ENCODE measurements at places on chromosomes 5 and 9. TPM values are rescaled to one million over a fixed set of nuclear protein-coding genes. Genes with fewer than 3 reads are reported as not detected.

The BTNL3 gene
- total RNA-seq = not detected

The GAPT gene
- total RNA-seq = 1.9 TPM

The TNFSF8 gene
- total RNA-seq = 5.8 TPM

The FBXO38 gene
- 51.1 TPM for total RNA-seq

The CARTPT gene
- not detected for total RNA-seq

The SLC6A7 gene
- total RNA-seq = not detected

- H3K36me3 ChIP-seq = no peaks in the 10 kb centered on the region
- H3K27ac ChIP-seq = no peak overlapping the region
- H3K4me1 ChIP-seq = no peaks in the 10 kb centered on the region
- peak; percentile 51 for DNase-seq
- no peak overlapping the region for H3K4me3 ChIP-seq
These were observed 18.3 kb upstream of the RXRA start for GRCh38 chr9:134307674-134308638.

DNA sequence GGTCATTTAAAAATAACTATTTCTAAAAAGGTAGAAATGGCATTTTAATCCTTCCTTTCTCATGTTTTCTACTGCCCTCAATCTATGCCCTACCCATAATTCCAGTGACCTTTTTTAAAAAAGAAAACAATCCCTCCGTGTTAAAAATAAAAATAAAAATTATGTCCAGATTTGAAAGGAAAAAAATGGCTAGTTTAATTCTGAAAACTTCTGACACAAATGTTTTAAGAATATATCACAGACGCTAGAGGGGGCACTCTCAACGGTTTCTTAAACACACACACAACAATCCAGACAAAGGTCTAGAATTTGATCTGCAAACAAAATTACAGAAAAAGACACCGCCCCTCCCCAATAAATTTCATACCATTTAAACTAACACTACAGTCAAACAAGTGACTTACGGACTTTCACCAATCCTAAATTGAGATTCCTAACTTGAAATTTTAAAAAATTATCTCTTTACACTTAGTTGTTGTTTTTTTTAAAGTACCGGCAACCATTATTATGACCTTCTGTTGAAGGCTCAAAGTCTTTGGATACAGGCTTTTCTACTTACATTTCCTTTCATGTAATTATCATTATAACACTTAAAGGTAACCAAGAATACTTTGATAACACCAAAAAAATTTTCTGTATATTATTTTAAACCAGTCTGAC is 38.2 kb downstream of the CLINT1 start:
- H3K4me3 ChIP-seq = no peak overlapping the region
- no peak overlapping the region for H3K27ac ChIP-seq
- H3K27me3 ChIP-seq = no peaks in the 10 kb centered on the region
- H3K36me3 ChIP-seq = no peaks in the 10 kb centered on the region
- DNase-seq = no peak

DNA sequence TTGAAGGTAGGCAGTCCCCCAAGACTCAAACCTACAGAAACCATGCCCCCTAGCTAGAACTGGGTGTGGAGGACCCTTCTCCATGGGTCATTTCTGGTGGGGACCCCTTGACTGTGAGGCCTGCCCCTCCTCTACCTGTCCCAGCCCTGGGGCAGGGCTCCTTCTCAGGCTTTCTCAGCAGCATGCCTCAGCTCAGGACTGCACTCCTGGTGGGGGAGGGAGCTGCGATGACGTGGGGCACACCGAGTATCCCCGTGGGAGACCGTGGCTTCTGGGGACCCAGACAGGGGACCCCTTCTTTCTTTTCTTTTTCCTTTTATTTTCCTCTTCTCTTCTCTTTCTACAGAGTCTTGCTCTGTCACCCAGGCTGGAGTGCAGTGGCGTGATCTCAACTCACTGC is 27.0 kb upstream of the PITX1 start:
- H3K27me3 ChIP-seq = no peaks in the 10 kb centered on the region
- H3K4me1 ChIP-seq = no peaks in the 10 kb centered on the region
- DNase-seq = no peak
- no peak overlapping the region for H3K27ac ChIP-seq

GRCh38 chr5:128262911-128263310 is 179.3 kb downstream of the SLC12A2 start:
- no peaks in the 10 kb centered on the region for H3K4me1 ChIP-seq
- H3K36me3 ChIP-seq = no peaks in the 10 kb centered on the region
- H3K4me3 ChIP-seq = no peak overlapping the region
- no peak overlapping the region for H3K27ac ChIP-seq

- DNase-seq = no peak
- H3K4me1 ChIP-seq = no peaks in the 10 kb centered on the region
- H3K27me3 ChIP-seq = no peaks in the 10 kb centered on the region
- H3K4me3 ChIP-seq = no peak overlapping the region
- no peaks in the 10 kb centered on the region for H3K36me3 ChIP-seq
These were observed 158.1 kb upstream of the IER5L start for GRCh38 chr9:129336130-129336528.

GRCh38 chr5:54988817-54989216 is 3.4 kb upstream of the ESM1 start:
- H3K36me3 ChIP-seq = no peaks in the 10 kb centered on the region
- no peak overlapping the region for H3K27ac ChIP-seq
- DNase-seq = no peak
- no peaks in the 10 kb centered on the region for H3K4me1 ChIP-seq
- no peaks in the 10 kb centered on the region for H3K27me3 ChIP-seq

DNA sequence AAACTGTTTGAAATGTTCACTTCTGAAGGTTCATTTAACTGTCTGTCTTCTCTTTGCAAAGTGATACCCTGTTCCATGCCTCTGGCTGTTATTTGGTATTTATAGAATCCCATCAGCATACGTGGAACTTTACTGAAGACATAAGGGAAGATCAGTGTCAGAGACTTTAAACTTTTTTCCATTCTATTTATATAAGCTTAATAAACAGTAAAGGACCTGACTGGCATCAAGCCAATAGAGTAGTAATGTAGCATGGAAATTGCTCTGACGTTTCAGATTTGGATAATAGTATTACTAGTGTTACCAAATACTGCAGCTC is 94.9 kb upstream of the MINAR2 start:
- no peaks in the 10 kb centered on the region for H3K4me1 ChIP-seq
- H3K4me3 ChIP-seq = no peak overlapping the region
- no peak for DNase-seq

- DNase-seq = no peak
- no peaks in the 10 kb centered on the region for H3K27me3 ChIP-seq
- H3K4me3 ChIP-seq = no peak overlapping the region
- H3K4me1 ChIP-seq = no peaks in the 10 kb centered on the region
- no peak overlapping the region for H3K27ac ChIP-seq
- H3K36me3 ChIP-seq = peaks cover 17% of the 10 kb centered on the region
These were observed 15.8 kb downstream of the DNAJA1 start for GRCh38 chr9:33040792-33041431.

DNA sequence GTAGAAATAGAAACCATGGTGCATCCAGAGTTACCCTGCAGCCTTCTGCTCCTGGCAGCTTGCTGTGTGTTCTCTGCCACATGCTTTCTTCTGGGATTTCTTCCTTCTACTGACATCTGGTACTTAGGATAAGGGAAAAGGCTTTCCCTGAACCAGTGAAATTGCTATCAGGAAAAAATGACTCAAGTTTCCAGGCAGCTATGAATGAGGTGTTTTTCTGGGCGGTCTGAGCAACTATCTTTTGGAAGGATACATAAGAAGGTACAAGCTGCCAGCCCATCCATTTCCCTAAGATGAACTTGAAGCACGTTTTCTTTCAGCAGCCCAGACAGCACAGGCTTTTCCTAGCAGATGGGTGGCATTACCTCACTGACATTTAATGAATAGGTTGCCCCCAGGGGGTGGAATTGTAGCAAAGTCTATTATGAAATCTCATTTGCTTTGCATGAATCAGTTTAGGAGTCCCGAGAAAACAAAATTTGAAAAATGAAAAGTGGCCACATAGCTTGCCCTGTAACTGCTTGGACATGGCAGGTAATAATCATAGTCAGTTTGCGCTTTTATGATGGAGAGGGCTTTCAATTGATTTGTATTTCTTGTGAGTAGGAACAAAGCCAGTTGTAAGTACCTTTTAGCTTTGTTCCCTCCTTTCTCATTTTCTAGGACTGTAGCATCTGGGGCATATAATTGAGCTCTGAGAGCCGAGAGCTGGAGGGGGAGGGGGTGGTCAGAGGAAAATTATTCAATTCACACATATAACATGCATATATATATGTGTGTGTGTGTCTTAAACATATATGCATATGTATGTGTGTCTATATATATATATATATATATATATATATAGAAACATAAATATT is 108.5 kb downstream of the C9orf152 start:
- H3K27ac ChIP-seq = peak overlapping the region; percentile 36
- H3K4me3 ChIP-seq = no peak overlapping the region
- DNase-seq = no peak
- peaks cover 3% of the 10 kb centered on the region for H3K36me3 ChIP-seq
- peaks cover 15% of the 10 kb centered on the region for H3K4me1 ChIP-seq

GRCh38 chr5:142856269-142856782 is 86.1 kb downstream of the ARHGAP26 start:
- no peaks in the 10 kb centered on the region for H3K4me1 ChIP-seq
- H3K4me3 ChIP-seq = no peak overlapping the region
- no peak overlapping the region for H3K27ac ChIP-seq
- no peaks in the 10 kb centered on the region for H3K36me3 ChIP-seq

GRCh38 chr9:123312306-123312877 is 43.6 kb upstream of the CRB2 start:
- H3K36me3 ChIP-seq = no peaks in the 10 kb centered on the region
- no peak for DNase-seq
- no peak overlapping the region for H3K4me3 ChIP-seq
- H3K27ac ChIP-seq = no peak overlapping the region
- no peaks in the 10 kb centered on the region for H3K27me3 ChIP-seq

DNA sequence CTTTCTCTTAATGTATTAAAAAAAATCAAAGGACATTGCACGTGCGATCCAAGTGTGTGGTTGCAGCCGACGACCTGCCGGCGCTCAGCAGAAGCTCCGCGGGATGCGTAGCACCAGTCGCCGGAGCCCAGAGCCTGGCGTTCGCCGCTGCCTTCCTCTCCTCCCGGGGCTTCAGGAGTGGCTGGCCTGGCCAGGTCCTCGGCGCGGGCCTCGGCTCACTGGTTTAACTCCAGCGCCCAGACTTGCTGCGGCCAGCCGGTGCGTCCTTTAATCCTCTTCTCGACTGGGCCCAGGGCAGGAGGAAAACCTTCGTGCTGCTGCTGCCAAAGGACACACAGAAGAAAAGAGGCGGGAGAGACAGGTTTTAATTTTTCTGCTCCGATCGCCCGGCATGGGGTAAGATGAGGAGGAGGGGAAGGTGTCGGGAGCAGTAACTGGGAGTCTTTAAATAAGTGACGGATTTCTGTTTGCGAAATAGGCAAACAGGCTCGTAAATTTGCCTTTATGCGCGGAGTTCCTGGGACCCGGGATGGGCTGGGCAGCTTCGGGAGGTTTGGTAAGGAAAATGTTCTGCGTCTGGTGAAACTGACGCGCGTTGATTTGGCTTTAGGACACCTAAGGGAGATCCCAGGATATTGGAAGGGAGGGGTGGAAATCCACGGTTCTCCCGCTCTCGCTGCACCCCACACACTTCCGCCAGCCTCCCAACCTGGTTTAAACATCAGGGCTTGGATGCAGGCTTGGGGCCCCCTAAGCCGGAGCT is 2.3 kb downstream of the HAND1 start:
- no peak for DNase-seq
- H3K27ac ChIP-seq = no peak overlapping the region
- no peaks in the 10 kb centered on the region for H3K36me3 ChIP-seq
- no peak overlapping the region for H3K4me3 ChIP-seq
- H3K27me3 ChIP-seq = no peaks in the 10 kb centered on the region

- no peaks in the 10 kb centered on the region for H3K27me3 ChIP-seq
- H3K27ac ChIP-seq = no peak overlapping the region
- no peaks in the 10 kb centered on the region for H3K36me3 ChIP-seq
- H3K4me1 ChIP-seq = no peaks in the 10 kb centered on the region
These were observed 20.6 kb upstream of the LARP1 start for GRCh38 chr5:154734370-154735248.

DNA sequence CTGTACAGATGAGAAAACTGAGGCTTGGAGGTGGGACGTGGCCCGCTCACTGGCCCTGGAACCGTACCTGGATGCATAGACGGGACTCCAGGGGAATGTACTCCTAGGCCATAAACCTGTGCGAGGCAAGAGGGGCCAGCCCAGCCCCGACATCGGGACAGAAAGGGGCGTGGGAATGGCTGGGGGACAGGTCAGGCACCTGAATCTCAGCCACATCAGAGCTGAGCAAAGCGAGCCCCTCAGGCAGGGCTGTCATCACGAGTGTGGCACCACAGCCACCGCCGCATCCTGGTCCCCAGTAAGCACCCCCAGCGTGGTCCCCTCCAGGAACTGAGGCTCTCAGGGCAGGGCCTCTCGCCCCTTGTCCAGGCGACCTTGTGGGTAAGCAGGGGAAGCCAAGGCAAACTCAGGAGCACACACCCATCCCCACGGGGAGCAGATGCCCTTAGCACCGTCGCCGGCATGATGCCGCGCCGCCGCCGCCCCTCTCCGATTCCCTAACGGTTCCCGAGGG is 16.5 kb downstream of the NACC2 start:
- peak; percentile 74 for DNase-seq
- no peak overlapping the region for H3K4me3 ChIP-seq
- no peak overlapping the region for H3K27ac ChIP-seq
- H3K27me3 ChIP-seq = no peaks in the 10 kb centered on the region
- H3K4me1 ChIP-seq = no peaks in the 10 kb centered on the region
- no peaks in the 10 kb centered on the region for H3K36me3 ChIP-seq

DNA sequence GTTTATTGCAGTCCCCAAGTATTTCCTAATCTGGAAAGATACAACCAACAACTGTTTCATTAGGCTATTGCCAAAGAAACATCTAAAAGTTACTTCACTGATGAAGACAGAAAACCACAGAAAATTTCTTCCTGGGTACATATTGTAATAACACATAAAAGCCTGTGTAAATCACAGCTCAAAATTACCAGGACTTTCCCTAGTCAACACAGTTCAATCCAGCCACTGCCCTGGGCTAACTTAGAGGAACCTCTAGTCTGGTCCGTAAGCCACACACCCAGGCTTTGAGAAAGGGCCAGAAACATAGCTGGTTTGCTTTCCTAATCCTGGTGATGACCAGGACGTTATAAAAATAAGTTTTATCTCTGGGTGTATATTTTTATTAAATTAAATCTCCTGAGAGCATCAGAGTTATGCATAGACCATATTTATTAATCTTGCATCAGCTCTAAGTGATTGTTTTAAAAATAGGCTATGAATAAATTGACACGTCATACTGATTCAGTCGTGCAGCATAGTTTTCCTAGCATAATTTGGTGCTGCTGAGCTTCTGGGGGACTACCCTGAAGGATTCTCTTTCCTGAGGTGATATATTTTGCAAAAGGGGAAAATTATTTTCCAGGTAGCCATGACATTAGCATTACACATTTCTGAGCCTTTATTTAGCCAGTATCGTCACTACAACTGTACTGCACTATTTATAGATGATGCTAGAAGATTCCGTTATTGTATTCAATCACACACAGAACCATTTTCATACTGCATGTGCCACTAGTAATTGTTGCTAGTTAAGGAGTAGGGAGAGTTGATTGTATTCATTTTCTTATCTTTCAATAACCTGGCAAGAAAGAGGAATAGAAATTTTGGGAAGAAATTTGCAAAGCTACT is 12.6 kb upstream of the MUSK start:
- no peak overlapping the region for H3K4me3 ChIP-seq
- DNase-seq = peak; percentile 40
- H3K27me3 ChIP-seq = no peaks in the 10 kb centered on the region
- no peaks in the 10 kb centered on the region for H3K36me3 ChIP-seq
- no peak overlapping the region for H3K27ac ChIP-seq

- no peaks in the 10 kb centered on the region for H3K36me3 ChIP-seq
- H3K4me3 ChIP-seq = no peak overlapping the region
- no peaks in the 10 kb centered on the region for H3K27me3 ChIP-seq
These were observed 33.9 kb downstream of the EPB41L4B start for GRCh38 chr9:109286981-109287380.

Data from aorta (tissue), 5 donors.